A549 treated with Hydrocortisone at 1 μM for 4 hours (cell line): ENCODE measurements at places on chromosomes 16 and 17. TPM values are rescaled to one million over a fixed set of nuclear protein-coding genes. Genes with fewer than 3 reads are reported as not detected.

Gene NLRC3
- total RNA-seq, result 0.01 to 0.03 TPM in 2 of 5 replicates, not detected in the others

Gene CCDC40
- 5.6 to 7.9 TPM (median 6.9 TPM) in 5 replicates for total RNA-seq

Gene RAP1GAP2
- 21.9 to 37.7 TPM (median 30.2 TPM) in 5 replicates for total RNA-seq

Gene PPP1R9B
- 46.7 to 50.9 TPM (median 47.8 TPM) in 5 replicates for total RNA-seq

Gene NPIPB6
- total RNA-seq, result 1.6 to 2.3 TPM (median 1.9 TPM) in 5 replicates

Gene TENT4B
- total RNA-seq, result 9.0 to 11.8 TPM (median 10.6 TPM) in 5 replicates

Gene NOG
- 0.58 to 1.1 TPM (median 0.91 TPM) in 5 replicates for total RNA-seq

Gene OTOP3
- not detected in 5 replicates for total RNA-seq

Gene SSTR5
- total RNA-seq, result 0.38 to 0.74 TPM (median 0.59 TPM) in 5 replicates

Gene MEFV
- total RNA-seq, result 0.02 to 0.09 TPM (median 0.03 TPM) in 3 of 5 replicates, not detected in the others

Gene SPECC1
- 43.8 to 60.1 TPM (median 46.2 TPM) in 5 replicates for total RNA-seq

Gene MAPK8IP3
- 49.3 to 62.0 TPM (median 54.2 TPM) in 5 replicates for total RNA-seq

Gene RHBDF1
- total RNA-seq, result 20.5 to 30.0 TPM (median 27.7 TPM) in 5 replicates
